GOT3 (cell line): ENCODE measurements at places on chromosomes 16 and 17.

DNA sequence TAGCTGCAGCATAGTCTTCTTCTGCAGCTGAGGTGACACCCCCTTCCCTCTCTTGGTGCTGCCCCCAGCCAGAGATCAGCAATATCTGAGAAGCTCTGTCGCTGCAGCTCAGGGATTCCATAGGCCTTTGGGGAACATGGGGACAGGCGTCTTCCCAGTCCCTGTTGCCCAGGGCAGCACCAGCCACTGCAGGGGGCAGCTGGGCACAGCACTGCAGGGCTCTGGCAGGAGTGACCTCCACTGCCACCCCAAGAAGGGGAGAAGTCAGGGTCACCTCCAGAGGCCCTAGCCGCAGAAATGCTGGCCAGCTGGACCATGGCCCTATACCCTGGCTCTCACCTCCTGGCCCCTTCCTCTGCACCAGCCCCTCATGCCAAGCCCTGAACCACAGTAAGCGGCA, 16.9 kb downstream of the SCN4A start:
- DNase-seq, result no peak

DNA sequence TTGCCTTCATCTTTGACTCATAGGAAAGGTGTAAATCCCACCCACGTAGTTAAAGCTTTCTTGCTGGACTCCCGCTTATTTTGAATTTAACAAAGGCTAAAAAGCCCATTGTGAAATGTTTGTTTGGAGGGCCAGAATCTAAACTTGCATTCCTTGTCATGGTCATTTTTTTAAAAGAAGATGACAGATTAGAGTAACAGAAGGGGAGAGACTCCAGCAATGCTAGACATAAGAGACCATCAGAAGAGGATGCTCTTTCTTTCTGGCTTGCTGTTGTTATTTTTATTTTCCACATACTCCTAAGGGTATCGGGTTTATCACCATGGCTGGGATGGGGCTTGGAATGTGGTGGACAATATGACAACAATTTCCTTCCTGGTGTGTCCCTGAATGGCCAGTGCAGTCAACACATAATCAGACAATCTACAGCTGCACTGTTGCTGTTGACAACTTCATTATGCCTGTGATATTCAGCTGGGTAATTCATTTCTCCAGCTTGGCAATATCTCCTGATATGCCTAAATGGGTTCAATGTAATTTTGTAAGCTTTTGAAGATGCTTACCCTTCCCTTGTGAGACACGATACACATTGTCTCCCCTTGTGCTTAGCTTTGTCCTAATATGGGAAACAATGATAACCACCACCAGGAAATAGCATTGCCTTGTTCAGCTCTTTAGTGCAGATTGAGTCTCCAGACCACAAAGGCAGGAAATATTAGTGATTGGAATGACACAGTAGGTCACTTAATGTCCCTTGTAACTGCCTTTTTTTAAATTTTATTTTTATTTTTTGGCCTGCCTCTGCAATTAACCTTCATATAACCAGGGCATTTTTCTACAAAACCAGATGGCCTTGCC, 164.3 kb downstream of the ANKFN1 start:
- DNase-seq, result no peak

- DNase-seq, result no peak
Observed at GRCh38 chr16:55154956-55155355, 169.0 kb upstream of the IRX6 start.

- DNase-seq, result no peak
Observed at GRCh38 chr17:31379597-31380205, 11.8 kb upstream of the RAB11FIP4 start.

DNA sequence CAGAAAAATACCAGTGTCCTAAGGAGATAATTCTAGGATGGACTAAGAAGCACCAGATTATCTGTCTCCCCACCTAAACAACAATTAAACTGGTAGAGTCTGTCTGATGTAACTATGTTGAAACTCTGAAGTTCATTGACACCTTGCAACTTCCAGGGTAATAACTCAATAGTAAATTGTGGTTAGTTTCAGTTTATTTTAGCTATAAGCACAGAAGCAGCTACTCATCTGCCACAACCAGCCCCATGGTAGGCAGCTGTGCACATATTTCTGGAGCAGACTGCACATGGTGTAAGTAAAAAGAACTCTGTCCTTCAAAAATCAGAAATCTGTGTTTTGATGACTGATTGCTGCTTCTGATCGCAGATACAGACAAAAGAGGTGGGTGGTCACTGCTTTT, 852.1 kb downstream of the CDH11 start:
- no peak for DNase-seq

DNA sequence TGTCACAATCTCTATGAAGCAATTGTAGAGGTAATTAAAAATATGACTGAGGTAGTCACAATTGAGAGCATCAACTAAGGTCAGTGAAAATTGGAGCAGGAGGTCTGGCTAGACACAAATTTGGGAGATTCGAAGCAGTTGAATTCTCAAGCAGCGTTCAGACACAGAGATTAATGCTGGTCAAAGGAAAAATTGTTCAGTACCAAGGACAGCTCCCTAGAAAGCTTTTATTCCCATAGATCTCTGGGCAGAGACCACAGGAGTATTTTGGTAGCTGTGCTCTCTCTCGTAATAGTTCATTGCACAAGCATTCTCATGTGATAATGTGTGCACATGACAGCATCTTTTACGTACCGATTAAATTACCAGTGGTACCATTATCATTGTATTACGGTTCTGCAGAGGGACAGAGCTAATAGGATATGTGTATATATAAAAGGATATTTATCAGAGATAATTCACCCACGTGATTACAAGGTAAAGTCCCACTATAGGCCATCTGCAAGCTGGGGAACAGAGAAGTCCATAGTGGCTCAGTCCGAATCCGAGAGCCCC, 387.5 kb upstream of the HSBP1 start:
- no peak for DNase-seq

- DNase-seq, result no peak
Observed at GRCh38 chr16:48864055-48864454, 254.1 kb upstream of the N4BP1 start.
